ENCODE measurements at places on chromosomes 12 and 14.

DNA sequence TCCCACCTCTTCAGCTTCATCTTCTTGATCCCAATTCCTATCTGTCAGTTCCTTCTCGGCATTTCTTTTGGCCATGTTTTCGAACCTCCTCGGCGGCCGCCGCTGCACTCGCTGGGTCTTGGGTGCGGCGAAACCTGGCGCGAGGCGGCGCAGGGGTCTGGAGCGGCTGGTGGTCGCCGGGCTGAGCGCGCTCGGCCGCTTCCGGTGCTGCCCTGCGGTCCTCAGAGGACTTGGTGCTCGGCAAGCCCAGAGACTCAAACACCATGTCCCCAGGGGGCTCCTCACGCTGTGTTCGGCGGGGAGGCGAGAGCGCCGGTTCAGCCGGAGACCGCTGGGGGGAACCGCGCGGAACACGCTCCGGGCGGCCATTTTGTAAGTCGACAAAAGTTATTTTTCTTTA lies 51.8 kb downstream of the PPP1R36 start:
- DNase-seq: no peak

GRCh38 chr12:104643093-104643818 lies 186.5 kb downstream of the CHST11 start:
- no peak for DNase-seq

DNA sequence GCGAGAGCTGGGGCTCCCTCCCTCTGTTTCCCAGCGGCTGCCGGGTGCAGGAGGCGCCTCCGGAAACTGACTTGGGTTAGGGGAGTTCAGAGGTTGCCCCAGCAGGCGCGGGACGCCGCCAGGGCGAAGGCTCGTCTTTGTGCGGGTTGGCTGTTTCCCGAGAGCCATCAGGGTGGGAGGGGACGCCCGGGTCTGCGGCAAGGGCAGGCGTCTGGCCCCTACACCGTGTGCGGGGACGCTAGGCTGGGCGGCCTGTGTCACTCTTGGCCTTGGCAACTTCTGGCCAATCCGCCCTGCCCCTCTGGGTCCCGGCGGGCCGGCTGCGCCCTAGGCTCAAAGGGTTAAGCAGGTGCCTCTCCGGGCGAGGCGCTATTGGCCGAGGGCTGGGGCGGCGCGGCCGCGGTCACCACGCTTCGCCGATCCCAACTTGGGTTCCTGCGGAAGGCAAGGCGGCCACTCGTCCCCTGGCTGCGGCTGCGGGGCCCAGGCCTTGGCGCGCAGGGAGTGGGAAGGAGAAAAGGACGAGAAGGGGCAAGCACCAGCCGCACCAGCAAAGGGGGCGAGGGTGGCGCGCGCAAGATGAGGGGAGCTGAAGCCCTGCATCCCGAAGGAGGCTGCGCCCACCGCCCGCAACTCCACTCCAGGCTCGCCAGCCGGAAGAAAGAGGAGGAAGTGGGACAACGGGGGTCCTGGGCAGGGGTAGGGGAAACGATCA lies 5.6 kb upstream of the NPAS3 start:
- no peak for DNase-seq

- DNase-seq: peak; percentile 76
Observed at GRCh38 chr12:77796775-77797174, 33.9 kb upstream of the NAV3 start.

- DNase-seq: no peak
Observed at GRCh38 chr12:132205271-132206045, 61.2 kb downstream of the NOC4L start.

DNA sequence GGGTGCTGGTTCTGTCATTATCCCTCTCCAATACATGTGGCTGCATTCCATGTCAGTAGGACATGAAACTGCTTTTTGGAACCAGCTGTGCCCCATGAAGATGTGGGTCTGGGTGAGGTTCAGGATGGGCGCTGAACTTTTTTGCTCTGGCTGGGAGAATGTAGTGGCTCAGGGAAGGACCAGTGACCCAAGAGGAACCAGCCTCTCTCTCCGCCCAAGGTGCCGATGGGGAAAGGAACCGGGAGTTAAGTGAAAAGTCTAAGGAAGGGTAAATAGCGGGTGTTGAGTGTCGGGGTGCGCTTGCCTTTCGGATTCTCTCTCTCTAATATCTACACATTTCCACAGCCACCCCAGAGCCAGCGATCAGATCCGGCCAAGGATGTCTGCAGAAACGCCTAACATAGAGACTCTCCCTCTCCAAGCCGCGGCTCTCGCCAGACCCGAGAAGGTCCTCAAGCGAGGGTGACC lies 7.8 kb downstream of the ARHGEF25 start:
- no peak for DNase-seq

- no peak for DNase-seq
Observed at GRCh38 chr12:560691-561390, 101.1 kb downstream of the B4GALNT3 start.

DNA sequence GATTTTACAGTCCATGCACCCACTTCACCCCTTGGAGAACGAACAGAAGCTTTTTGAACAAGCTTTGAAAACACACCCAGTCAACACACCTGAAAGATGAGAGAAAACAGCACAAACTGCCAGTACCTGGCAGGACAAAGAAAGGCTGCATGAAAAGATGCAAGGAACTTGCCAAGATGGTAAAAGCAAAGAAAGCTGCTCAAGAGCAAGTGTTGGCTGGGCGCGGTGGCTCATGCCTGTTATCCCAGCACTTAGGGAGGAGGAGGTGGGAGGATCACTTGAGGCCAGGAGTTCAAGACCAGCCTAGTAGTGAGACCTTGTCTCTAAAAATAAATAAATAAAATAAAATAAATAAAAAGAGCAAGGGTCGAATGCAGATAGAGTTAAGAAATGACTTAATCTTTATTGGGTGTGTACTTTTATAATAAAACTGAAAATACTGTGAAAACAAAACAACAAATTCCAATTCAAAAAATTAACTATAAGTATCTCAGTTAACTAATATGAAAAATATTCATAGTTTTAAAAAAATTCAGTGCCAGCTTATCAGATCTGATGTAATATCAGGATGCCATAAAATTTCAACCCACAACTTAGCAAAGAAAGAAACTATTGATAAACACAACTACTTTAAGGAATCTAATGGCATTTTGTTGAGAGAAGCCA lies 59.2 kb downstream of the HECTD4 start:
- DNase-seq: no peak

GRCh38 chr14:101920271-101920670 lies 44.1 kb upstream of the DYNC1H1 start:
- DNase-seq: no peak

GRCh38 chr12:33967760-33968159 lies 54.5 kb upstream of the ALG10 start:
- peak; percentile 95 for DNase-seq

GRCh38 chr12:125773033-125773640 lies 707.9 kb downstream of the AACS start:
- no peak for DNase-seq

DNA sequence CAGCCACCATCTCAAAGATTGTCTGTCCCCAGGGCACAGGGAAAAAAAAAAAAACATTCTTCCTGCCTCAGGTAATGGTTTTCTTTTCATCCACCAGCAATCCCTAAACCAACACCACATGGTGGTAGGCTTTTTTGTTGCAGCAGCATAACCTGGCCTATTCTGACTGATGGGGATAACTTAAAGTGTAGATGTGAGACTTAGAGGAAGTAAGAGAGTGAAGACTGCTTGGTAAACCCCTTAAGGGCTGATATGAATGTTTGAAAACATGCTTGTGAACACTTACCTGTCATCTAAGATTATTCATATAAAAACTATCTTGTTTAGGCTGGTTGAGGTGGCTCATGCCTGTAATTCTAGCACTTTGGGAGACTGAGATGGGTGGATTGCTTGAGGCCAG lies 130.2 kb upstream of the RAP1B start:
- DNase-seq: no peak

DNA sequence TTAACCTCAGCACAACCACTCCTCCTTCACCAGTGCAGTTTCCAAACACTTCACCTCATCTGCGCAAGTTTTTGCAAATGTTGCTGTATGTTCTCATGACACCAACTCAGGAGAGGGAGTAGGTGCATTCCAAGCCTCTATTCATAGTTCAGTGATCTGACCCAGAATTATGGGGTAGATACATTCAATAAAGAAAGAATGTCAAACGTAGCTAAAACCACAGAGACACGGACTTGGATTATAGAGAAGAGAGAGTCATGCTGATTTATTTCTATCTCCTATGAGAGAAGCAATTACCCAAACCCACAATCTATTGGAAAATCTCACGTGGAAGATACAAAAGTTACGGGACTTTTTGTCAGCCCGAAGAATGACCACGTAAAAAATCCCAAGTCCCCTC lies 1006.0 kb upstream of the TMEM132C start:
- no peak for DNase-seq

GRCh38 chr14:88188745-88189416 lies 134.2 kb downstream of the KCNK10 start:
- no peak for DNase-seq

DNA sequence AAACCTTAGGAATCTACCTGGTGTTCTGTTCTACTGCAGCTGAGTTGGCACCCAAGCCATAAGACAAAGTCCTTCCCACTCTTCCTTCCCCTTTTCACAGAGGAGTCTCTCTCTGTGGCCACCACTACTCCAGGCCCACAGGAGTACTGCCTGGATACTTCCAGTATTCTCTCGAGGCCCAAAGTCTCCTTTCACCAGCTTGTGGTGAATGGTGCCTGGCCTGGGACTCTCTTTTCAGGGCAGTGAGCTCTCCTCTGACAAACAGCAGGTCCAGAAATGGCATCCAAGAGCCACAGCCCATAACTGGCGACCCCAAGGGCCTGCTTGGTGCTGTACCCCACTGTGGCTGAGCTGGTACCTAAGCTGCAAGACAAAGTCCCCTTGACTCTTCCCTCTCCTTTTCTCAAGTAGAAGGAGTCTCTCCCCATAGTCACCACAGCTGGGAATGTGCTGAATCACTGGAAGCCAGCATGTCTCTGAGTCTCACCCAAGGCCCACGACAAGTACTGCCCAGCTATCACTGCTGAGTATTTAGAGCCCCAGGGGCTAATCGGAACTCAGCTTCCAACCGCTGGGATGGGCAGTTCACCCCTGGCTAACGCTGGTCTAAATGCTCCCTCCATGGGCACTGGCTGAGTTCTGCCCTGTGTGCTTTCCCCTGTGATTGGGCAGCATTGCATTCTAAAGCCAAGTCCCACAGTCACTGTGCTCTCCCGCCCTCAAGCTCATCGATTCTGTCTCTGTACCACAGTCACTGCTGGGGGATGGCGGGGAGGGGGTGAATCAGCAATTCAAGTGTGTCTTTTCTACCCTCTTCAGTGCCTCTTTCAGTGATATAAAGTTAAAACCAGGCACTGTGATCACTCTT lies 6.1 kb downstream of the A2ML1 start:
- peak; percentile 42 for DNase-seq

GRCh38 chr14:81474148-81474492 lies 59.5 kb downstream of the SEL1L start:
- DNase-seq: no peak

GRCh38 chr12:112823582-112824149 lies 32.1 kb downstream of the RPH3A start:
- DNase-seq: no peak

DNA sequence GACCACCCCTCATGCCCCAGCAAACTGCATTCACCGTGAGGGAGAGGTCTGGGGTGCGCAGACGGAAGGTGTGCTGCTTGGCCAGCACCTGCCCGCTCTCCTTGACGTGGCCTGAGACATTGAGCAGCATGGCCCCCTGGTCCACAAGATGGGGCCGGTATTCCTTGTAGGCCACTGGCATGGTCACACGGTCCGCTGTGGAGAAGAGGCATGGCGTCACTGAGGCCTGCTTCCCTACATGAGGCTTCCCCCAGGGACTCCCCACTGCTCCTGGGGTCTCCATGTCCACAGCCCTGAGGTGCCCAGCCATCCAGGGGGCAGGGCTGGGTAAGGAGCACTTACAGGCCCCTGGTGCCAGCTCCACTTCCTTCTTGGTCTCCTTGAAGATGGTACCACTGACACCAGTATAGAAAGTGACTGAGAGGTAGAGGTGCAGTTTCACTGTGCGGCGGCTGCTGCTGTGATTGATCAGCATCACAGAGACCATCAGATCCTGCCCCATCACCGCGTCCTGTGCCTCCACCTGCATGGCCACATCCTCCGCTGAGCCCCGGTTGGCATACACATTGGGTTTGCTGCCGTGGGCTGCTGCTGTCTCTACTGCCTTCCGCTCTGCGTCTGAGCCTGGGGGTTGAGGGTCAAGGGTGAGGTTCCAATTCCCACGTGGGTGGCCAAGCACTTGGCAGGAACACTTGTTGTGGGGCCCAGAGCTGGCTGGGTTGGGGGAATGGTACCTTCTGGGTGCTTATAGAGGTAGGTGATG lies 8.2 kb downstream of the TGM1 start:
- no peak for DNase-seq

- no peak for DNase-seq
Observed at GRCh38 chr12:74076918-74077317, 460.7 kb upstream of the ATXN7L3B start.
